NCI-H187 (cell line): ENCODE measurements at places on chromosomes 4 and X.

GRCh38 chr4:184648313-184649025, 778 bp downstream of the CASP3 start:
- peak; percentile 1 for DNase-seq

- no peak for DNase-seq
These were observed 75.7 kb downstream of the FAM47C start for GRCh38 chrX:37083880-37084279.

DNA sequence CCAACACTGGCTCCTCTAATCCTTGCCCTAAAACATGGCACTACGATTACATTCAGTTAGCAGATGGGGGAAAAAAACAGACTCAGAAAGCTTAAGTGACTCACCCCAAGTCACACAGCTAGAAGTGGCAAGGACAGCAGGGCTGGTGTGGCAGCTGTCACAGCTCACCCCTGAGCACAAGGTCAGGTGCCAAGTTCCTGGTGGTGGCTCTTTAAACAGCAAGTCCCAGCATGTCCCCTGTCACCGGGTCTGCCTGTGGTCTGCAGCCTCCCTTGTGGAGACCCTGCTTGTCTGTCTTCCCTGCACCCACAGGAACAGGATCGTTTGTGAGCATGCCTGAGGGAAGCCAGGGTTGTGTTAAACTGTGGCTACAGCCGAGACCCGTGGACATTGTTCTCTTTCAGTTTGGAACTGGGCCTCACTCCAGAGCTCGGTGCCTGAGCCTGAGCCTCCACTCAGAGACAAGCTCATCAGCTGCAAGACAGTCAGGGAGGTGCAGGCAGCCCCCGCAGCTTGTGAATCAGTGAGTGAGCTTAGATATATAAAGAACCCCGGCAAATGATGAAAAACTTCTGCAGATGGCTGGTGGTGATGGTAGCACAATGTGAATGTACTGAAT, 260.8 kb downstream of the BCOR start:
- no peak for DNase-seq

GRCh38 chr4:112813790-112814189, 176.8 kb downstream of the LARP7 start:
- DNase-seq: no peak

GRCh38 chr4:100493756-100494155, 24.1 kb downstream of the EMCN start:
- DNase-seq: no peak

GRCh38 chr4:69617083-69617694, 22.3 kb downstream of the UGT2A2 start:
- DNase-seq: no peak

DNA sequence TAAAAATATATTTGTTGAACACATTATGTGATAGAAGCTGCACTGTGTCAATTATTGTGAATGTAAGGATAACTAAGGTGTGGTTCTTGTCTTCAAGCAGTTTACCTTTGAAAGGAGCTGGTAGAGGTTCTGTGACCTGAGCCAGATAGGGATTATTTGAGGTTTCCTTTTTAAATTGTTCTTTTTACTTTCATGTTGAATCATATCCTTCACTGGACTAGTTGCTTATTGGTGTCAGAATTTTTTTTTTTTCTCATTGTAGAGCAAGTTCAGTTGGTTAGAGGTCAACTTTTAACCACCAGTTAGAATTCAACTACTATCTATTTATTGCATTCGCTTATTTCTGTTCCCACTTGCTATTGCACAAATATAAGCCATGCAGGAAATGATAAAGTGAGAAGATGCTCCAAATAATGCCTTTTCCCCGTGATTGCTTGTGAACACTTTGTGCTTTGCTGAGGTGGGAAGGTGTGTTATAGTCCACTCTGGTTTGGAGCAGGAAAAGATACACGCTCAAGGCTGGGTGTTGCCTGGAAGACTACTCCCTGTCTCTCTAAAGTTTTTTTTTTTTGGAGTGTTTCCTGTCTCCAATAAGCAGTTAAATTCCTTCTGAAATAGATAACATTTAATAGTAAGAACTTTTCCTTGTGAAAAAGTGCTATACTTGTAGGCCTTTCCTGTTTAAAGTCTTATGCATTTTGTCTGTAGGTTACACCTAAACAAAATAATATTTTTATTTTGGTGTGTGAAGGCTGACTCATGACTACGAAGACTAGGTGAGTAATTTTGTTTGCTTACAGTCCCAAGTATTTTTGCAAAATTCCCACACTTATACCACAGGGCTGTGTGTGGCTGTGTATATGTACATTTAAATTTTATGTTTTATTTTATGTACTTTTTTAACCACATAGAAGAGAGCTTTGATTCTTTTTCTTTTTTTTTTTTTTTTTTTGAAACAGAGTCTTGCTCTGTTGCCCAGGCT, 83.8 kb upstream of the LCORL start:
- no peak for DNase-seq

- no peak for DNase-seq
These were observed 54.4 kb upstream of the ACTRT1 start for GRCh38 chrX:128106630-128107029.

DNA sequence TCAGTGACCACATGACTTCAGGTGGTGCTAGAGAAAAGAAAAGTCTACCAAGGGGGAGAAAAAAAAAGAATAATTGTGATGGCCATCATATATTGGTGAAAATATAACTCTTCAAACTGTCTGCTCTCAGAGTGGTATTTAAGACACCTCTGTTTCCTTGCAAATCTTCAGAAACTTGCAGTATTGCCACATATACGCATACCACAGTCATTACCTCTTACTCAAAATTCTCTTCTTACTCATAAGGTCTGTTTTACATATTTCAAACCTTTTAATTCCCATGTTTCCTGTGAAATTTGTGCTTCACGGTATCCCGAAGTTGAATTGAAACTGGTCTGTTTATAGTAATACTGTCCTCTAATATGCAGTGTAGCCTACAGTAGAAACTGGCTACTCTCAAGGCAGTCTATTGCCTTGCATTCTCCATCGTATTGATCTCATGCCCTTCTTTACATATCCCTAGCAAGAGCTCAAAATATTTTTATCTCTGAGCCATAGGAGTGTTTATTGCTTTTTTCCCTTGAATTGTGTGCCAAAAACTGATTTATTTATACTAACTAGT, 34.7 kb upstream of the LHFPL1 start:
- DNase-seq: no peak

DNA sequence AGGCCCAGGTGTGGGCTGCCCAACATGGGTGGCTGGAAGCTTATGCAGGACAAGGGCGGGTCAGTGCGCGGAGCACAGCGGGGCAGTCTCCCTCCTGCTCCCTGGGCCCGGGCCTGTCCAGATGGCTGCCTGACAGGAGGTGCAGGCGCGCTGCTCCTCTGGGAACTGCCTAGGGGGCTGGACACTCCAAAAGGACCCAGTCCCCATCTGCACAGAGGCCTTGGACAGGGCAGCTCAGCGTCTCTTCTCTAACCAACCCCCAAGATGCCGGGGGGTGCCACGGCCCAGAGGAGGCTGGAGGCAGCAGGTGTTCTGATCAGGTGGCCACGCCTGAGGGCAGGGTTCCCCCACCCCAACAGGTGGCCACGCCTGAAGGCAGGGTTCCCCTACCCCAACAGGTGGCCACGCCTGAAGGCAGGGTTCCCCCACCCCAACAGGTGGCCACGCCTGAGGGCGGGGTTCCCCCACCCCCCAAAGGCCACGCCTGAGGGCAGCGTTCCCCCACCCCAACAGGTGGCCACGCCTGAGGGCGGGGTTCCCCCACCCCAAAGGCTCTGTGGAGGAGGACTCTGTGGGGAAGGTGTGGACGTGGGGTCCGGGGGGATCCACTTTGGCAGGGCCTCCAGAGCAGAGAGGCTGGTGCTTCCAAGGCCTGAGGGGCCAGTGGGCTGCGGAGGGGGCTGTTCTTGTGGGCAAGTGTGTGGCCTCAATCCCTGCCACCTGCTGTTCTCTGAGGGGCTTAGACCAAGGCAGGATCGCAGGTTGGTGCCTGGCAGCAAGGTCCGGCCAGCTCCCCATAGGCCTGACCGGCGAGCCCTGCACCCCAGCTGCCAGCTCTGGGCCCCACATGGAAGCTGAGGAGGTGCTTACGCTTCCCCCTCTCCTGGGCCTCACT, 36.1 kb downstream of the CPLX1 start:
- DNase-seq: no peak

DNA sequence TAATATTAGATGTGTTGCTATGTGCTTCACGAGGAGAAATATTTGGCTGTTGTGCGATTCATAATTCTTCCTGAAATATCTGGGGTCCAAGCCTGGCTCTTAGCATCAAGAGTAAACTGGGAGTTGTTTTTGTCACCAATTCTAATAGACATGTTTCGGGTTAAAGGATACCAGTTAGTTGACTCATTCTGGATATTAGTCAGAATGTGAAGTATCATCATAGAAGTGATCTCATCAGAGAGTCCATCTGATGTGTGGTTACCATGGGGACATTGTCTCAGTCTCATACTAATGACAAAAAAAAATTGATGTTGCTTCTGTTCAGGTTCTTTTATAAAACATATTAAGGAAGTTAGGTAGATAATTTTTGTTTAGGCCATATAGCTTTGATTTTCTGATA, 57.2 kb upstream of the MTMR1 start:
- no peak for DNase-seq
